Central memory CD4-positive, alpha-beta T cell (primary cell): ENCODE measurements at places on chromosomes 7 and 10.

DNA sequence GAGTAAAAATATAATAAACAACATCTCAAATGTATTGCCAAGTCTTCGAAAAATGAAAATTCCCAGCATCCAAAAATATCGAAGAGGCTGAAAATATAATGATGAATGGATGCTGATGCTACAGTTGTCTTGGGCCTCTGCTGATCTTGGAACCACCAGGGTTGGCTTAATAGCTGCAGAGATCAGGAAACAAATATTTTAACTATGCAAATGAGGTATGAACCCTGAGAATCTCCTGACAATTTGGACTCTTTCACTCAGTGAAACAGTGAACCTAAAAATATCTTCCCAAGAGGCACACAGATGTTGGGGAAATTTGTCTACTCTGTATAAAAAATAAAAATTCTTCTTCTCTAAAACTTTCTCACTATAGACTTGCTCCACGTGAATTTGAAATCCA lies 97.7 kb upstream of the EGFR start:
- DNase-seq: no peak

GRCh38 chr7:7183838-7184463 lies 1.6 kb downstream of the C1GALT1 start:
- DNase-seq: no peak

DNA sequence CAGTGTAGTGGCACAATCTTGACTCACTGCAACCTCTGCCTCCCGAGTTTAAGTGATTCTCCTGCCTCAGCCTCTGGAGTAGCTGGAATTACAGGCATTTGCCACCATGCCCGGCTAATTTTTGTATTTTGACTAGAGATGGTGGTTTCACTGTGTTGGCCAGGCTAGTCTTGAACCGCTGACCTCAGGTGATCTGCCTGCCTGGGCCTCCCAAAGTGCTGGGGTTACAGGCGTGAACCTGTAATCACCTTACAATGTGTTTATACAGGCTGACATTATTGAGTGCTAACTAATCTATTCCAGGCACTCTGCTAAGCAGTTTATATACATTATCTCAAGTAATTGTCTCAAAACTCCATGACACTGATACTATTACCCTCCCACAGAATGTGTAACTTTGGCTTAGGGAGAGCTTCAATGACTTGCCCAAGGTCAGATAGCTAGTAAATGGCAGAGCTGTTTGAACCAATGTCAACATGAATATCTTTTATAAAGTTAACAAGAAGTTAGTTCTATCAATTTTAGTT lies 36.8 kb downstream of the KIFBP start:
- no peak for DNase-seq

DNA sequence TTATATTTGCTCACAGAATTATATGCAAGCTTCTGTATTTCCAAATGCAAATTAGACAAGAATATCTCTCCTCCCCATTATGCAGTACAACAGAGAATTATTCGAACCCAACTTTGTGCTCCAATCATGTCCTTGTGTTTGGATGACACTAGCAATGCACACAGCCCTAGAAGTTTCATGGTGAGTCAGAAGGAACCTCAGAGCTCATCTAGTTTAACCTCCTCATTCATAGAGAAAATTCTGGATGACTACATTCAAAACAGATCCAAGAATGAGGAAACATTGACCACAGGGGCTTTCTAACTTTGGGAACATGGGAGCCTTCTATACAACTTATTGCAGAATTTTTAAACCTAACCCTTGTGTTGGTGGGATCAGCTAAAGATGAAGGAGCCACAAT lies 12.8 kb upstream of the ARID5B start:
- no peak for DNase-seq

- no peak for DNase-seq
Measured at GRCh38 chr7:2523941-2524807, 4.6 kb downstream of the LFNG start.

- no peak for DNase-seq
Measured at GRCh38 chr7:143015084-143015483, 11.8 kb downstream of the OR9A2 start.

DNA sequence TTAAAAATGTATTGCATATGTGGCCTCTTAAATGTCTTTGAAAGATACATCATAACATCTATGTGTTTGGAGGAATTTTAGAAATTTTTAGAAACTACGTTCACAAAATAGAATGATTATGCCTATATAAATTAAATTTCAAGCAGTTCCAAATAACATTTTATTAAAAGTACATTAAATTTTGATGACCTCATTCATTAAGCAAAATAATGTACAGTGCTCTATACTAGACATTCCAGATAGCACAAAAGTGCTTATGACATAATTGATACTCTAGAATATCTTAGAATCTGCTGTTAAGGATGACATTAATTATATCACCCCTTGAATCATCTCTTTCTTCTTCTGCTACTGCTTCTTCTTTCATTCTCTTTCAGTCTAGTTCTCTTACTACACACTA lies 528.9 kb downstream of the GFRA1 start:
- DNase-seq: no peak

GRCh38 chr10:109871476-109871875 lies 51.8 kb downstream of the XPNPEP1 start:
- DNase-seq: no peak

- DNase-seq: no peak
Measured at GRCh38 chr7:9082203-9082602, 648.8 kb downstream of the NXPH1 start.

DNA sequence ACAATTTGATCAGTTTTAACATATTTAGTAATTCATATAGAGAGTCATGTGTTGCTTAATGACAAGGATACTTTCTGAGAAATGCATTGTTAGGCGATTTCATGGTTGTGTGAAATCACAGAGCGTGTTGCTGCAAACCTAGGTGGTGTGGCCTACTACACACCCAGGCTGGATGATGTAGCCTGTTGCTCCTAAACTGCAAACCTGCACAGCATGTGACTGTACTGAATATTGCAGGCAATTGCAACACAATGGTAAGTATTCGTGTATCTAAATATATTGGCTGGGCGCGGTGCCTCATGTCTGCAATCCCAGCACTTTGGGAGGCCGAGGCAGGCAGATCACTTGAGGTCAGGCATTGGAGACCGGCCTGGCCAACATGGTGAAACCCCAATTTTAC lies 73.7 kb upstream of the BAIAP2L1 start:
- DNase-seq: no peak

DNA sequence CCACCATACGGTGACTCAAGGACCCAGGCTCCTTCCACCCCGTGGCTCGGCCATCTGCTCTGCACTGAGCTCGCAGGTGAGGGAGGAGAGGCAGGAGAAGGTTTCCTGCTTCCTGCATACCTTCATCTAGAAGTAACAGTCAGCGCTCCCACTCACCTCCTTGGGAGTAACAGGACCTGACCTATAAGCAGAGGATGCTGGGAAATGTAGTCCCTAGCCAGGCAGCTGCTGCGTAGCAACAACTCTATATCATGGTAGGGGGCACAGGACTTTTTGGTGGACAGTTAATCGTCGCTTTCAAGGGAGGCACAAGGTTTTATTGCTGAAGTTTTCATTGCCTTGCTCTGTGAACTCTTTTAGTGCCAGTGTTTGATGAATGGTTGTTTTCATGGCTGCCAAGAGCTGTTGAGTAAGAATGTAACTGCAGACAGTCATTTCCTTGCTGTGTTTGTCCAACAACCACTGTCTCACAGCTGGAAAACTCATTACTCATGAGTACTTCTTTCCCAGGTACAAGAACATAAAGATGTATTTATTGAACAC lies 10.2 kb upstream of the ZFYVE27 start:
- no peak for DNase-seq

- DNase-seq: no peak
Measured at GRCh38 chr10:13395540-13395939, 47.4 kb upstream of the SEPHS1 start.

DNA sequence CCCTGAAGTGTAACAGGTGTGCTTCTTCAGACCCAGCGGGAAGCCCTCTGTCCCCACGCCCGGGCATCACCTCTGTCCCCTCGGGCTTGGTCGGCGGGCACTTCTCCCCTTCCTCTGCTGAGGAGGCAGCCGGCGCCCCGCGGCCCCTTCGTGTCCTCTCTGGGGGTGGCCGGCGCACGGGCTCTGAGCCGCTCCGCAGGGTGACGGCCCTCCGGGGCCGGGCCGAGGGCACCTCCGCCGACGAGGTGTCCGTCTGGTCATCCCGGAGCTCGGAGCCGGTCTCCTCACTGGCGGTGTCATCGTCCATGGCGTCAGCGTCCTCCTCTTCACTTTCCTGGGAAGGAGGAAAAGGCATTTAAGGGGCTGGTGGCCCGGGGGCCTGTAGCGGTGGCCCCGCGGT lies 239.0 kb downstream of the SFMBT2 start:
- DNase-seq: no peak

DNA sequence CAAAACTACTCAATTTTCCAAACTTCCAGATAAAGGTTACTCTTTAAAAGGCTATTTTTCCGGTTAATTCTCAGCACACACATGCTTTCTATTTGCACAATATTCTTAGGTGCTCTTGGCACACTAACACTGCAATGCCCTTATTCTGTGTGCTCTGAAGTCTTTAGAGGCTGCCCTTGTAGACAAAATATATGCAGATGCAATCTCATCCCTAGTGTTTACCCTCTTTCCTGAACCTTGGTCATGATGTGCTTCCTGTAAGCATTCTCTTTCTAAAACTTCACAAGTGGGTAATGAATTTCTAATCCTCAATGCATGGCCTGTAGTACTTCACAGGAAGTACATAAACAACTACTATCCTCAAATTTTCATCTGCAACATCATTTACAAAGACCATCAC lies 41.1 kb upstream of the TUBB8 start:
- no peak for DNase-seq

DNA sequence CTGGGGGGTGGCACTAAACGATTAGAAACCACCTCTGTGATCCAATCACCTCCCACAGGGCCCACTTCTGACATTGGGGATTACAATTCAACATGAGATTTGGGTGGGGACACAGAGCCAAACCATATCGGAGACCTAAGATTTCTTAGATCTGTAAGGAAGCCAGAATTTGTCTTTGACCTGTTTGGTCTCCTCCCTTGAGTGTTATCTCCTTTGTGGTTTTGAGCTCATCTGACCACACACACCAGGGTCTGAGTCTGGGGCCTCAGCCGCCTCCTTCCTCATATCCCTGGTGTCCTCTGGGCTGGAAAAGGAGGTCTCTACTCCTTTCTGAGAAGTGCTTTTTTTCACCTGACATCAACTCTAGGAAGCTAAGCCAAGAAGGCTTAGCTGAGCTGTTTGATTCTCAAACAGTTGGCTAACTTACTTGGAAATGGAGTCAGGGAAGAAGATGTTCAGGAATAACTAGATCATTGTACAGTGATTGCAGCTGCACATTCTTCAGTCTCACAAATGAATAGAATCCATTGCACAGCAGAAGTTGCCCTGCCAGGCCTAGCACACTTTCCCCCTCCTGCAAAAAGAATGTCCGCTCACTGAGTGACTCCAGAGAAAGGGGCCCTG lies 167.4 kb downstream of the ARHGAP21 start:
- no peak for DNase-seq

GRCh38 chr10:58439632-58440364 lies 54.6 kb downstream of the TFAM start:
- DNase-seq: no peak

- no peak for DNase-seq
Measured at GRCh38 chr7:40519009-40519408, 384.2 kb downstream of the SUGCT start.

GRCh38 chr7:101815826-101816594 lies 1.4 kb upstream of the CUX1 start:
- peak; percentile 72 for DNase-seq

- no peak for DNase-seq
Measured at GRCh38 chr7:55265836-55266642, 99.1 kb upstream of the LANCL2 start.

- no peak for DNase-seq
Measured at GRCh38 chr10:61761825-61762217, 99.1 kb downstream of the CABCOCO1 start.

GRCh38 chr10:96243296-96243695 lies 28.1 kb downstream of the BLNK start:
- no peak for DNase-seq

DNA sequence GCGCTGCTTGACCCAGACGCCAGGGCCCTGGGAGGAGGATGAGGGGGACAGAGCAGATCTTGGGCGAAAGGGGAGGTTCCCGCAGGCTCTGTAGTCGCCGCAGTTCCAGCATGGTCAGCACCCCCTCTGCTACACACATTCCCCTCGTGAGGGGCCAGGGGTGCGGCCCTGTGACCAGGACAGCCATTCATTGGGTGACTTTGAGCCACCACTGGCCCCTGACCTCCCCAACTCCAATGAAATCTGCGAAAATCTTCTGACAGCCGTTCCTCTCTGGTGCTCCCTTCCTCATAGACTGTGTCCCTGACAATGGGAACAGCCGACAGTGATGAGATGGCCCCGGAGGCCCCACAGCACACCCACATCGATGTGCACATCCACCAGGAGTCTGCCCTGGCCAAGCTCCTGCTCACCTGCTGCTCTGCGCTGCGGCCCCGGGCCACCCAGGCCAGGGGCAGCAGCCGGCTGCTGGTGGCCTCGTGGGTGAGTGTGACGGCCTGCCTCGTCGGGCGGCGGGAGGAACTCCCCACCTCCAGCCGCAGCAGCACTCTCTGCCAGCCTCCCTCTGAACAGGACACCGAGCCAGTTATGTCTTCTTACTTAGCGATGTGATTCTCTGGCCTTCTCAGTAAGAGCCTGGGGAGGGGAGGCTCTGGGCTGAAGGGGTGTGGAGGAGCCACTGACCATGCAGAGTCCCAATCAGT lies 825 bp downstream of the TMEM176A start:
- DNase-seq: no peak

GRCh38 chr10:28947171-28947570 lies 269.9 kb downstream of the BAMBI start:
- no peak for DNase-seq

DNA sequence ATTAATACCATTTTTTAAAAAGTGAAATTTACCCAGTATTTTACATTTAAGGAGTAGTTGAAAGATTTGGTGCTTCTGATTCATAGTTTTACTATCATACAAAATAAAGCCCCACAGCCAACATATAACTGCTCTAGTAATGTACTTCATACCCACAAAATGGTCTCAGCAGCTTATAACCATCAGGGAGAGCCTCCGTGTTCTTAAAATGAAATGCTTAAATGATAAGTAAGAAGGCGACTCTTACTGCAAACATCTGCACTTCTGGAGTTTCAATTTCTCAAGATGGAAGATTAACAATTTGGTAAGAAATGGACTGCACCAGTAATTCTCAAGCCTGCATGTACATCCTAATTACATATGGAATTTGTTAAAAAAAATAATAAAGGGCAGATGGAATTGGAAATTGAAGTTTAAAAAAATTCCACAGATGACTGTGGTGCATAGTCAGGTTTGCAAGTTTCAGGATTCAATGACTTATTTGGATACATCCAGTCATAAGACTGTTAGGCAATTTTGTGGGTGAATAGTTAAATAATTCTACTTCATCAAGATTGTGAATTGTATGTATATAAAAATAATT lies 461.0 kb downstream of the KIF20B start:
- DNase-seq: no peak

DNA sequence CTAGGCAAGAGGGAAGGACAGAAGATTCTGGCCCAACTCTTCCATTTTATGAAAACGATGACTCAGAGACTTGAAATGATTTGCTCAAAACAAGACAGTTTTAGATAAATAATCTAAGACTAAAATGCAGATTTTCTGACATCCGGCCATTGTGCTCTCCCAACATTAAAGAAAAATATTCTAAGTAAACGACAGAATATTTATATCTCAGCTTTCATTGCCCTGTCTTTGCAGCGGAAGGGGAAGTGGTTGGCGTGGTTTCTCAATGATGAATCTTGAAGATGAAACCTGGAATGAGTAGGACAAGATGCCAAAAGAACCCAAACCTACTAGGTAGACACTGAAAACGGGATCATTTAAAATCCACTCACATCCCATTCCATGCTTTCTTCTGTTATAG lies 28.9 kb upstream of the NPY start:
- peak; percentile 12 for DNase-seq

GRCh38 chr7:2851497-2851896 lies 7.4 kb upstream of the GNA12 start:
- DNase-seq: no peak
